Cardiac ventricle fibroblast (primary cell): ENCODE measurements at places on chromosomes 7 and 10. TPM values are rescaled to one million over a fixed set of nuclear protein-coding genes. Genes with fewer than 3 reads are reported as not detected.

POLR1F gene
- 6.7 and 8.2 TPM in 2 replicates for total RNA-seq

PDE6C gene
- not detected in 2 replicates for total RNA-seq

PTN gene
- total RNA-seq: 6.3 and 6.7 TPM in 2 replicates

HELLS gene
- 4.4 and 7.7 TPM in 2 replicates for total RNA-seq

CFAP69 gene
- total RNA-seq: 1.5 and 8.4 TPM in 2 replicates
